A549 (cell line): ENCODE measurements at places on chromosomes 1 and 21. TPM values are rescaled to one million over a fixed set of nuclear protein-coding genes. Genes with fewer than 3 reads are reported as not detected.

The SLC5A3 gene
- polyA plus RNA-seq = 5.7 to 7.7 TPM (median 6.6 TPM) in 3 replicates

The GJA5 gene
- not detected in 3 replicates for polyA plus RNA-seq

The MMEL1 gene
- polyA plus RNA-seq = not detected in 3 replicates

- no peak for DNase-seq
Measured at GRCh38 chr1:212559929-212560328, 48.6 kb upstream of the ATF3 start.

GRCh38 chr1:34712007-34712688 is 42.7 kb upstream of the GJB5 start:
- DNase-seq = no peak
